ENCODE measurements at places on chromosomes 7 and 10.

GRCh38 chr10:112475575-112476218 lies 28.7 kb downstream of the VTI1A start:
- no peak for DNase-seq

DNA sequence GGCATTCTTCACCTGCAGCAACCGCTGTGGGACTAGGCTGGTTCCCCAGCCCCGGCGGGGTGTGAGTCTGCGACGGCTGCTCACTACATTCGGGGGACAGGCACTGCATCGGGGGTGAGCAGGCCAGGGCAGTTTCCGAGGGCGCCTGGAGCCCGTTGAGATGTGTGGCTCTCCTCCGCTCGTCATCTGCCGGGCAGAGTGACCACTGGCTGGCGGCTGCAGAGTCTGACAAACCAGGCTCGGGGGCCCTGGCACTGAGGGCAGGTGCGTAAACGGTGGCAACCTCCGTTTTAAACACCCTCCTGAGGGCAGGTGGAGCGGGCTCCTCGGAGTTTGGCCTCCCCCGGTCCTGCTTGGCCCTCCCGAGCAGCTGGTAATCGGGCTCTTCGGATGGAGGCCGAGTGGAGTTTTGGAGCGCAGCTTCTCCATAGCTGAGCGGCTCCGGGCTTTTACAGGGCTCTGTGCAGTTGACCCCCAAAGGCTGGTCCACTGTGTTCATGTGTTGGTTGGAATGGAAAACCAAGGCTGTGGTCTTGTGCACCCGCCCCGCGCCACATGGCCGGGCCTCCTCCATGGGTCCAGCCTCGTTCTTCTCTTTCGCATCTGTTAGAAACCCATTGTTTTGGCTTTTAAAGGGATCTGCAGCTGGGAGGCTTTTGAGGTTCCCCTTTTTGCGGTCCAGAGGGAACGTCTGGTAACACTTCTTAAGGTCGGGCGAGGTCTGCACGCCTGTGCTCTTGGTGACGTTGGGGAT lies 20.9 kb downstream of the INSYN2A start:
- no peak for DNase-seq

DNA sequence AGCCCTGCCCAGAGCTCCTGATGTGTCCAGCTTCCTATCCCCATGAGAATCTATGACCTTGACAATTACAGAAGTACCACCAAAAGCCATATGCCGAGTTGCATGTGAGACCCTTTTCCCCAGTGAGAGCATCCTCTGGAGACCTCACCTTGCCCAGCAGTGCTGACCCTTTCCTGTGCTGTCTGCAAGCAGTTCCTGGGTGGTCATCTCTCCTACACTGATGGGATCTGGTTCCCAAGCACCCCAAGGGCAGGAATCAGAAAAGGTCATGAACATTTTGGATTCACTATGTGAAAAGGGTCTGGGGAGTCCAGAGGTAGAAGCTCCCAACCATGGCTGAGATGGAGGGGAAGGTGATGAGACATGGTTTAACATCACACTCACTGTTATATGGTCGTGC lies 18.2 kb downstream of the SFTPD start:
- DNase-seq, result no peak

DNA sequence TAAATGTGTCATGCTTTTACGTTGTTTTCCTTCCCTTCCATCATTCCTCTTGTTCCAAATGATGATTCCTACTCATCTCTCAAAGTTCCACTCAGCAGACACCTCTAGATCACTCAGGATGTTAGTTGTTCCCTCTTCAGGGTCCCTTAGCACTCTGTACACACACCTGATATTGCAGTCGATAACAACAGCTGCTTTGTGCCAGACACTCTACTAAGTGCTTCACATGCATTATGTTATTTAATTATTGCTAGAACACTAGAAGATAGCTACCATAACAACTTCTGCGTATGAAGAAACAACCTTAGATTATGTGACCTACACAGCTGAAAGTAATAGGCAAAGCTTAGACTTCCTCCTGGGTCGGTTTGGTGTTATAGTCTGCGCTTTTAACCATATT lies 29.6 kb downstream of the PCBD1 start:
- no peak for DNase-seq

GRCh38 chr10:73873838-73874215 lies 528 bp downstream of the CAMK2G start:
- DNase-seq, result no peak

GRCh38 chr7:5662828-5663227 lies 118.6 kb downstream of the RNF216 start:
- no peak for DNase-seq

- no peak for DNase-seq
Measured at GRCh38 chr7:131042269-131043160, 285.2 kb upstream of the MKLN1 start.

DNA sequence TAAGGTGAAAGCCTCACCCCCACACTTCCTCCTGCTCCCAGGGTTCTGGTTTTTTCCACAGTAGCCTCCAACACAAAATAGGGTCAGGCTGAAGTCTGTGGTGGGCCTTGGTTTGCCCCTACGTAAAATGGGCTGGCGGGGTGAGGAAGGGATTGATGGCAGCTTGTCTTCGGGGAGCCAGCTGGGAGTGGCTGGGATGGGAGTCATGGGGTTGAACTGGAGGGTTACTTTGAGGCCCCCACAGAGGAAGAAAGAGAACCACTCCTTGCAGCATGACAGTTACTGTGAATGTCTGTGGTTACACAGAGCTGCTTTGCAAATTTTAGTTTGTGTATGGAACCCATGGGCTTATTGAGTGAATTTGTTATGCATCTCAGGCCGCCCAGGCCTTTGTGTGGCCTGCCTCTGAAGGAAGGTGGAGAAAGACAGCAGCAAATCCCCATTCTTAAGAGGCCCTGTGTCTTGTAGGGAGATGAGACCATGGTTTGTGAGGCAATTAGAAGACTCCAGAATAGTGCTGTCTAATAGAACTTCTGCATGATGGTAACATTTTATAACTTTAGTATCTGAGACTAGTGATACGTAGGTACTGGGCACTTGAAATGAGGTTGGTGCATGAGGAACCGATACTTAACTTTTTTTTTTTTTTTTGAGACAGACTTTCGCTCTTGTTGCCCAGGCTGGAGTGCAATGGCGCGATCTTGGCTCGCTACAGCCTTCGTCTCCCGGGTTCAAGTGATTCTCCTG lies 8.1 kb downstream of the TRIM8 start:
- no peak for DNase-seq

GRCh38 chr7:20508109-20508508 lies 107.4 kb upstream of the ABCB5 start:
- no peak for DNase-seq

GRCh38 chr7:54995610-54996363 lies 23.0 kb upstream of the EGFR start:
- no peak for DNase-seq

DNA sequence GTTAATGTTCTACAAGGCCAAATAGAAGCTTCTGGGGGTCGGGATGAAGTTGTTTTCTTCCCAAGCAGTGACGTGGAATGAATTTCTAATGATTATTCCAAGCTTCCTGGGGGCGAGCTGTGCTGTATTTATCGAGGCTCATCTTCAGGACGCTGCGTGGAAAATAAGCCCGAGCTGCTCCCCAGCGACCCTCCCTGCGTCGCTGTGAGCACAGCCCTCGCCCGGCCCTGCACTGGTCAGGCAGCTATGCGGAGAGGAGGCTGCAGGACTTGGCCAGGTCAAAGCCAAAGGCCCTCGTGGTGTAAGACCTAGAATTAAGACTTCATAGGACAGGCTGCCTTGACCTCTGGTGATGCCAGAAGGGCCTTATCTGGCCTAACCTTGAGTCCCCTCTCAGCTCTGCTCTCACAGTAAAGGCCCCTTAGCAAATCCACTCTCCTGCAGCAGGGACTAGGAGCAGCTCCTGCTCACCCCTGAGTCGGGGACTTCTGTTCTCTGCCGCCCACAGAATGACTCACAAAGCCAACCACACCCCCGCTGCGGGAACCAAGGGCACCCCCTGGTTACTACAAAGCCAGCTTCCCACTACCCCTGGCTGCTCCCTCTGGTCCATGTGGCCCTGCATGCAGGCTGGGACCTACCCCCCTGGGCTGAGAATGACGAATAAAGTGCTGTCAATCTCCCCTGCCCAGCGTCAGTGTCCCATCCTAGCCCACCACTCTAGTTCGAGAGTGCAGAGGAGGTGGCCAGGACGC lies 501.6 kb downstream of the TCERG1L start:
- DNase-seq, result no peak

All from GM18507 (cell line).